Fibroblast of the aortic adventitia (primary cell): ENCODE measurements at places on chromosomes 16 and 17.
A peak's percentile ranks its signal among the peaks of the same experiment; 100 is the strongest.

DNA sequence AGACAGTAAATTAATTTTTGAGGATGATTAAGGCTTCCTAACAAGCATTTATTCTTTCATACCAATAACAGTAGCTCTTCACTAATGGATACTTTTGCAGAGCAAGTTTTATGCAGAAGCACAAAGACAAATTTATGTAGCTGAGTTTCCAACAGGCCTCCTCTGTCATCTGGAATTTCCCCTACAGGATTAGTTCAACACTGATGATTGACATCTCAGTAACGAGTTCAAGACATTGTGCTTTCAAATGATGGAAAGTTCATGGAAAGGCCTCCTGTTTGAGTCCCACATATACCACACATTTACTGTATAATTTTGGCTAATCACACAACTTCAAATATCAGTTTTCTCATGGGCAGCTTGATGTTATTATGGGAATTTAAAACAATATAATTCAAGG lies 40.6 kb downstream of the ABCA10 start:
- DNase-seq = no peak

DNA sequence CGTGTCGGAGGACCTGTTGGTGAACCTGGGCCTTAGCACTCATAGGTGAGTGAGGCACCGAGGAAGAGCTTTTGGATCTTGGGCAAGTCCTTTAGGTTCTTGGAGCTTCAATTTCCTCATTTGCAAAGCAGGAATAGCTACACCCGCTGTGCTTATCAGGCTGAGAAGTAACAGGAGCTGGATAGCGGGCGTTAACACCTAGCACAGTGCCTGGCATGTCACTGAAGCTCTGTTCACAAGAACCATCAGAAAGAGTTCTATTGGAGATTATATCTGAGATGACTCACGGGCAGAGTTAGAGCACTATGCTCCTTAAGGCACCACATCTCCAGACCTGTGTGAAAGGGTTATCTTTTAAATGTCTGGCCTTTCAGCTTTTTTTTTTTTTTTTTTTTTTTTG lies 12.8 kb downstream of the MEOX1 start:
- no peak for DNase-seq

DNA sequence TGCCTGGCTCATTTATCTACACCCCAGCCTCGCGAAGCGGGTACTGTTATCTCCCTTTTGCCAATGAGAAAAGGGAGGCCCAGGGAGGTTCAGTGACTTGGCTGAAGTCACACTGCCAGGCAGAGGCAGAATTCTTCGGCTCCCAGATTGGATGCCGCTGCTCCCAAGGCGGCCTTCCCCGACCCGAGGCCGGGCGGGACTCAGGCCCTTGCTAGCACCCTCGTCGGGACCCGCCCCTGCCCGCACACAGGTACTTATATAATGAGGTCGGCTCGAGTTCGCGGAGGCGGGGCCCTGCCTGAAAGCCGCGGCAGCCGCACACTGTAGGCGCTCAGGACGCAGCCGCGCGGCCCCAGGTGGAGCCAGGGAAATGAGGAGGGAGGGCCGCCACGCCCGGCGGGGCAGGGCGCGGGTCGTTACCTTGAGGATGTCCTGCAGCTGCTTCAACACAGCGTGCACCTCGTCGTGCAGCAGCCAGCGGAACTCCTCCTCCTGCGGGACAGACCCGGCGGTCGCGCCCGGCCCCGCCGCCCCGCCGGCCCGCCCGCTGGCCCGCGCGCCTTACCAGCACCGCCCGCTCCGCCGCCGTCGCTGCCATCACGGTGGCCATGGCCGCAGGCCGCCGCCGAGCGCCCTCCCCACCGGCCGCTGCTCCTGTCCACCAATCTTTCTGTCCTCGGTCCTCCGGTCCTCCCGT lies at the start of gene ROGDI:
TSS of gene ROGDI (minus strand) at position 672 of the 697 bp plus-strand sequence. CDS start at position 610, 62 bp downstream.
- DNase-seq = peak; percentile 51

DNA sequence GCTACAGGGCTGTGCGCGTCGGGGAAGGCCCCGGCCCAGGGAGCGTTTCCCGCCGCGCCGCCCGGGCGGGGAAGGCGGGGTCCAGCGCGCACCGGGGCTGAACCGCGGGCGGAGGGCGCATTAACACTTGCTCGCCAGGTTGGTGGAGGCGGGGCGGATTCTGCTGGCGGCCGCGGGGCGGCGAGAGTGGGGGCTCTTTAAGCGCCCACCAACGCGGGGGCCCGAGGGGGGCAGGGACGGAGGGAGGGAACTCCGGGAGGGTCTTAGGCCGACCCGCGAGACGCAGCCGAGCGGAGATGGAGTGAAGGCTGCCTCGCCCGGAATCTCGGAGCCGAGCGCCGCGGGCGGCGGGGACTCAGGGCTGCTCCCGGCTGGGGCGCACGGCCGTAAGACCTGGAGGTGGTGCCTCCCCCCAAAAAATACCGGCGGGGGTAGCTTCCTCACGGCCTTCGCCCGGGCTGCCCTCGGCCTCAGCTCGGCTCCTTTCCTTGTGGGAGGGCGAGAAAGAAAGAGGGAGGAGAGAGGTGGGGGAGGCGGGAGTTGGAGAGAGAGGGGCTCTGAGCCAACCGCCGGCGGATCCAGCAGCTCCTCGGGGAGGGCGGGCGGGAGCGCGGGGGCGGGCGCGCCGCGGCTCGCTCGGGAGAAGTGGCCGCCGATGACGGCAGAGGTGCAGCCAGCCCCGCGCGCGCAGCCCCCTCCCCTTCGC lies 415 bp upstream of the FOXF1 start:
- peak; percentile 80 for DNase-seq

GRCh38 chr17:12644623-12645022 lies 21.1 kb upstream of the MYOCD start:
- DNase-seq = no peak

- DNase-seq = no peak
Measured at GRCh38 chr16:11076259-11077018, 132.1 kb downstream of the CLEC16A start.

DNA sequence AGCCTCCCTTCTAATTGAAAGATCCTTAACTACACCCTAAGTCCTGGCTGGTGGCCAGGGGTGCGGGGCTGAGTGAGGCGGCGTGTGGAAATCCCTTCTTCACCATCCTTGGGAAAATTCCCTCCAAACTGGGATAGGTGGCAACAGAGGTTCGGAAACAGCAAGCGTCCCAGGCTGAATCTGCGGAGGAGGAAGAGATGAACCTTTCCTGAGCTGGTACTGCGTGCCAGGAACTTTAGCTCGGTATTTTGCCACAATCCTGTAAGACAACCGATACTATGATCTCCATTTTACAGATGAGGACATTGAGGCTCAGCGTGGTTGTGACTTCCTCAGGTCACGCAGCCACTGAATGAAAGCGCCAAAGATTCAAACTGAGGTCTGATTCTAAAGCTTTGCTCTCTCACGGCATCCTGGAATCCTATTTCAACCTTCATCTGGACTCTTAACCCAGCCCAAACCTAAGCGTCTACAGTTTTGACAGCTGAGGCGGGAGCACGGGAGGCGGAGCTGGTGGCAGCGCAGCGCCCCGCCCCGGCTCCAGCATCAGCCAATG lies 583 bp upstream of the CYLD start:
- DNase-seq = no peak

DNA sequence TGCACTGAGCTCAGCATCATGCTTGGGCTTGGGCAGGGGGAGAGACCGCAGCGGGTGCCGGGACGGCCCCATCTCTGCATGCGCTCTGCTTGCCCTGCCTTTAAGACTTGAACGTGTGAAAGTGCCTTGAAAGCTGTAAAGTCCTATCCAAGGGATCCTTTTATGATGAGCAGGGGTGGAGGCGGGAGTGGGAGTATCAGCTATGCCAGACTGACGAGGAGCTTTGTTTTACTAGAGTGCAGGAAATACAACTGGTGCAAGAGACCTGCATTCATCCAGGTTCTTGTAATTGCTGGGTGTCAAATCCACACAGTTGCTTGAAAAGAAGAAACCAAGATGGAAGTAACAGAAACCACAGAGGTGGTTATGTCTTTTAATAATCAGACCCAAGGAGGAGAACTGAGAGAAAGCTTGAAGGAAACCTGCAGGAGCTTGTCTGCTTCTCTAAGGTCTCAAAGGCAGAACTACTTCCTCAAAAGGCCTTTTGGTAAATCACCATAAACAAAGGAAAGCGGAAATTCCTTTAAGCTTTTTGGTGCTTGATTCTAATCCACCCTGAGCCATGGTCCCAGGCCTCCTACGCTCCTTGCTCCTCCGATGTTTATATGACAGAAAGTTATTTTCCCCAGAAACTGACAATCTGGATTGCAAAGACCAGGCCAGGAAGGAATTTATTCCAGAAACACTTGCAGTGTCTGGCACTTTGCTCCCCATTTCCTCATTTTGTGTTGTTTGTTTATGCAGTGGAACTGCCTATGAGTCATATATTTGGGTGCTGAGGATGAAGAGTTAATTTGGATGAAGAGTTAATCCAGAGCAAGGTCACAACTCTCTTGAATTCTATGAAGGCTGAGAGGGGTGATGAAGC lies 51.3 kb upstream of the FBXO47 start:
- no peak for DNase-seq

DNA sequence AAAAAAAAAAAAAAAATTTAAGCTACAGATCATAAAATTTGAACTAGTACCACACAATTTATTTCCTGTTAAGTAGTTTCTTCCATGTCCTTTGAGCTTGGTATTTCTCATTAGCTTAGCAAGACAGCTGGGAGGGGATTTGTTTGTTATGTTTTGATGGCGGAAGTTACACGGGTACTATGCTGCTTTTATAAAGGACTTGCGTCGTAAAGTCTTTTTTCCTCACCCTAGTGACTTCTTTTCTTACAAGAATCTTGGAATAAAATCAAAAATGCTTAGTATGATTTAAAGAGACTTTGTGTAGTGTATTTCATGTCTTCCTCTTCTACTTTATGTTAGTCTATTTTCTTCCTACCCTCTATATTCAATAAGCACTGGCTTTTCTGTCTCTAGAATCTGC lies 89.1 kb downstream of the NLK start:
- DNase-seq = peak; percentile 39

GRCh38 chr16:84444476-84444875 lies 60.0 kb downstream of the MEAK7 start:
- DNase-seq = no peak

- DNase-seq = no peak
Measured at GRCh38 chr17:33925649-33926048, 329.4 kb upstream of the CCL2 start.

GRCh38 chr16:12802661-12803060 lies 1.0 kb downstream of the CPPED1 start:
- DNase-seq = no peak

- no peak for DNase-seq
Measured at GRCh38 chr17:57401556-57402488, 145.5 kb downstream of the MSI2 start.
